Suppressor macrophage treated with lipopolysaccharide for 1 hour (primary cell): ENCODE measurements at places on chromosomes 12 and 14.

DNA sequence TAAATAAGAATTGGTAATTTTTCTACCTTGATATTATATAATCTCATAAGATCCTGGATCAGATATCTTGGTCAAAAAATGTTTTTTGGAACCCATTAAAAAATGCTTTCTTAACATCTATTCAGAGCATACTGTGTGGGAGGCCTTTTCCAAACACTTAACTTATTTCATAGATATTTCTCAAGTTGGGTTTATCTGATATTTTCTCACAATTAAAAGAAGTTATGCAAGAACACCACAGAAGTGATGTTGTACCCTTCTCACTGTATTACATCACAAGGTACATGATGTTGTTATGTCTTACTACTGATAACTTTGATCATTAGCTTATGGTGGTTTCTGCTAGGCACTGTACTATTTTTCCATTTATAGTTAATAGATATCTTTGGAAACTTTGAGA lies 23.4 kb upstream of the PRPF39 start:
- no peak for DNase-seq

DNA sequence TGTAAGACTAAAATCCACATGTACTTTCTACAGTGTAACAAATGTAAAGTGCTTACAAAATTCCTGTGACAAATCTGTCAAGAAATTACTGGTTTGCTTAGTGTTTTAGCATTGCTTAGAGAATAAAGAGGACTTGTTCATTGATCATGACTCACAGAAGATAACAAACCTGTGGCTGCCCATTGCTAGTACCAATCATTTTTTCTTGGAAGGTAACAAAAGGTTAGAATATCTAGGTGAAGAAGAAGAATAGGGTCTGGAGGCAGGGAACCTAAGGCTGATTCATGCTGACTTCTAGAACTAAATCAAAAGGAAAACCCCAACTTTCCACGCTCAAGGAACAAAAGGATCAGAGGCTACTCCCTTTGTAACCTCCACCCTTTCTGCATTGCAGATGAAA lies 232.7 kb upstream of the ABCD2 start:
- no peak for DNase-seq

DNA sequence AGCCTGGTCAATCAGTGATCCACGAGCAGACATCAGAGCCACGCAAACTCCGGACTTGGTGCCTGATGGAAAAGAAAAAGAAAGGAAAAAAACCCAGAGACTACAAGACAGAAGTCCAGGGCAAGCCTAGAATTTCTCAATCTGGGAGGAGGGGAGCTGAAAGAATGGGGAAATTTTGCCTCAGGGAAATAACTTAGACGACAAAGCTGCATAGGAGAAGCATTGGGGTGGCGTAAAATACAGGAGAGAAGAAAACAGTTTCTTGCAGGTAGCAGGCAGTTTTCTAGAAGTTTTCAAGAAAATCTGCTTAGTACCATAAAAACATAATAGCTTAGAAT lies 2.6 kb upstream of the SLC11A2 start:
- peak; percentile 63 for DNase-seq

GRCh38 chr14:51248016-51248987 lies 8.3 kb downstream of the TMX1 start:
- DNase-seq = peak; percentile 5

- no peak for DNase-seq
Observed at GRCh38 chr14:32202491-32202997, 525 bp downstream of the RNU6-8 start.

DNA sequence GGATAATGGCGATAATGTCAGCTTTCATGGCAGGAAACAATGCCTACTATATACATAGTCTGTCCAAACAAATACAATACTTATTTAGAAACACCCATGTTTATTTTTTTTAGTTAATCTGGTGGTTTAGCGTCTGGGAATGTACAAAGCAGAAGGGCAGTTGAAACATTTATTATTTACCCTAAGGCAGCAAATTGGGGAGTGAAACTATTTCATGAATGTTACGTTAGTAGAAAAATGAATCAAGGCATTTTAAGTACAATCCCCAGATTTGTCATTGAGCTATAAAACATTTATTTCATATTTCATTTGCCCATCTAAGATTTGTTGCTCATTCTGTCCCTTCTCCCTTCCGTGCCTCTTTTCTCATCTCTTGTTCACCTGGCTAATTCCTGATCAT lies 87.1 kb upstream of the ATF1 start:
- DNase-seq = no peak

GRCh38 chr12:95977764-95978305 lies 18.3 kb downstream of the HAL start:
- no peak for DNase-seq

DNA sequence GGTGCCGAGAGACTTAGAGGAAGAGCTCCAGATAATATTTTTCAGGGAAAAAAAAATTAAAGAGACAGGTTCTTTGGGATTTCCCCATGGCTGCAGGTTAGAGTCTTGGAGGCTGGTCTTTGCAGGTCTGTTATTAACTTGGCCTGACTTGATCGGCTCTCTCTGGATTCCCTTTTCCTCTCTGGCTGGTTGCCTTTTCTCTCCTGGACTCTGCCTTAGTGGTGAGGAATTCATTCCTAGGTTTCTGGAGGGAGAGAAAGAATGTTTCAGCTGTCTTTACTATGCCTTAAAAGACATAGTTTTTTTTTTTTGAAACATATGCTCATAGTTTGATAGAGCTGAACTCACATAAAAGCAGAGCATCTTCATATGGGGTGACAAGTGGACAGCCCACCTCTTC lies 336.3 kb downstream of the BMP4 start:
- no peak for DNase-seq

DNA sequence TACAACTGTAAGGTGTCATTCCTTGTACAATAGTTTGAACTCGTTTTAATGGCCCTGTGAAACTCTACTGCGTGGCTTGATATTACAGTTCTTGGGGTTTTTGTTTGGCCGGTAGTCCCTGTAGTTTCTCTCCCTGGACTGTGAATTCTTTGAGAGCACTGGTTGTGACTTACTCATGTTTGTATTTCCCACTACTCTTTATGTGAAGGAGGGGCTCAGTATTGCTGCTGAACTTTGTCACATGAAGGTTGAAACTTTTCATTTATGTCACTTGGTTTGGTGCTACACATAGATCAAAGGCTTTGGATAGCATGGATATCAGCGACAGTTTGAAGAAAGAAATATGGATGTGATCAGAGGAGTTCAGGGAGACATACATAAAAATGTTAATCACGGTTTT lies 1.5 kb upstream of the POU6F1 start:
- no peak for DNase-seq

GRCh38 chr14:32044454-32044853 lies 32.6 kb upstream of the ARHGAP5 start:
- DNase-seq = no peak

DNA sequence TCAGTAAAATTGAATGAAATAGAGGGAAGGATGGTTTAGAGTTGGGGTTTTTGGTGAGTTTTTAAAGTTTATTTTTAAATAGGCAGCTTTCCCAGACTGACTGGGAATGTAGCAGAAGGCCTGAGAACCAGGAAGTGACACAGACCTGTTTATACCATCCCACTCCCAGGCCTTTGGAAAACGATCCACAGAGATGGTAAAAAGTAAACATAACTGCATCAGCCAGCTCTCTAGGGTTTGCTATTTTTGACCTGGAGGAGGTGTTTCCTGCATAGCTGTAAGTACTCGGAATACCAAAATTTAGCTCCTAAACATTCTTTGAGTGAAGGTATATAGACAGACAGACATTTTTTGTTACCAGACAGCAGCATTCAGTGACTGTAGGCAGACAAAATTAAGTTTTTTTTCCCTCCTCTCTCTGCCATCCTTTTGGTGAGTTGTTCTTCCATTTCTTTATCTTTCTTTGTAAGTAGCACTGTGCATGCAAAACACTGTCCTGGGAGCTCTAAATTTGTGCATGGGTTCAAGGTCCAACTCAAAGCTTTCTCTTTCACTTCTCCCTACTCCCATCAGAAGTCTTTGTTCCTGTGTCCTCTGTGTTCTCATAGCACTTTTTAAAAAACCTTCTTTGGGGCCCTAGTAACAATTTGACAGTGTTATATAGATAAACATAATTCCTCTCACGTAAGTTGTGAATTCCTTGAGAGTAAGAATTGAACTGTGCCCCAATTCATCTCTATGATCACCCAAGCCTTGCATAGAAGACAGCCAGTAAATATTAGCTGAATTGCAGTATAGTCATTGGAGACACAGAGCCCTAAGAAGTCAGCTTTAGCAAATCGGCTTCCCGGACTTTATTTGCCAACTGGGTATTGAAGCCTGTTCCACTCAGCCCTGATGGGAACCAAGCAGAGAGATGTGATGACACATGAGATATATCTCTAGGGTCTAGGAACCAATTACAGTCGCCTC lies 37.4 kb downstream of the SUSD6 start:
- no peak for DNase-seq

GRCh38 chr12:64039281-64039871 lies 182.7 kb downstream of the KICS2 start:
- peak; percentile 12 for DNase-seq

- peak; percentile 2 for DNase-seq
Observed at GRCh38 chr12:63822352-63822751, 22.1 kb upstream of the SRGAP1 start.

DNA sequence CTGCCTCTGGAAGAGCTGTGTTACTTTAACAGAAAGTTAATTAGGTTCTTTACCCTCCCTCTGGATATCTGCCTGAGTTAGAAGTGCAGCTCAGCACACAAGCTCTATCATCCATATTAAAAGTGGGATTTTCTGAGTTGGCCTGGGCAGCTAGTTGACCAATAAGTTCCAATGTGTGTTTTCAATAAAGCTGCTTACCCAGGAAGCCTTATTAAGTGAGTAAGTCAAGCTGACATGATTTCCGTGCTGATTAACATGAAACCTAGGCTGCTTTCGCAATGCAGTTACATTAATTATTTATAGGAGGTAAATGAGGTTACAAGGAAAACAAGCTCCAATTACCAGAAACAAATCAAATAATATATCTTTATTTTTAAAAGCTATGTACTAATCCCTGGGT lies 4.8 kb downstream of the NEUROD4 start:
- no peak for DNase-seq

DNA sequence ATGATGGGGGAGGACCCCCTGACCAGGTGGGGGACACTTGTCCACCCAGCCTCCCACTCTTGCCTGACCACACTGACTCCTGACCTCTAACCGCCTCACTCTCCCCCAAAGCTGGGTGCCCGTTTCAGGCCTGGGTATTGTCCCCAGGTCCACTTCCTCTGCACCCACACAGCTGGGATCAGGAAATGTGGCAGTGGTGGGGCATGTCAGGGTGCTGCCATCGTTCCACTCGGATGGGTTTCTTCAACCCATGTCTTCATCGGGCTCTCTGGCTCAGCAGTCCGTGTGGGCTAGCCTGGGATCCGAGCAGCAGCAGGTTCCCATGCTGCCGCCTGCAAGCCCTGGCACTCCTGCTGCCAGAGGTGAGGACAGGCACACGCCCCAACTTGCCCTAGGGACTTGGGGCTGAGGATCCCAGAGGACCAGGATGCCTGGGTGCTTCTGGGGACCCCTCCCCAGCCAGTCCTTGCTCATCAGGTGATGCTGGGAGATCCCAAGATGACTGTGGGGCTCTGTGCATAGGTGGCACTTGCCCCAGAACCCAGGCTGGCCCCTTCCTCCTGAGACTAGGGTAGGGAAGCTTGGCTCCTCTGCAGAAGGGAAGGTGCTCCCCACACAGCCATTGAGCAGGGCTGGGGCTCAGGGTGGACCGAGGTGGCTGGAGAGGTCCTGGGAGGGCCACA lies 2.9 kb upstream of the CLBA1 start:
- DNase-seq = no peak

- no peak for DNase-seq
Observed at GRCh38 chr14:37453985-37454384, 141.1 kb downstream of the FOXA1 start.

GRCh38 chr12:118361092-118361404 lies 11.7 kb downstream of the TAOK3 start:
- no peak for DNase-seq

DNA sequence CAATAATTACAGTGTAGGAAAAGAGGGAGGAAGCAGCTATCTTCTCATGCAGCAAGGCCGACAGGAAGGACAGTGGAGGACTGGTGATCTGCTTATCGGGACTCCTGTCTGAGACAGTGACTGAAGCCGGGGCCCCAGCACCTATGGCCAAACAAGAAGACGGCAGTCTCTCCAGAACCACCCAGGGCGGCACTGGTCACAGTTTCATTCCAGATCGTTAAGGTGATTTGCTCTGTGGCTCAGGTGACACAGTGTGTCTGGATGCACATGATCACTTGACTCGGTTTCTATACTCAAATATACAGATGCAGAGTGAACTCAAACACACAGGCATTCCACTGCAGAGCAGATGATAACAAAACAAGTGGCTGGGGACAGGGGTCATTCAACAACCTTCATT lies 52.1 kb upstream of the CORO1C start:
- no peak for DNase-seq

DNA sequence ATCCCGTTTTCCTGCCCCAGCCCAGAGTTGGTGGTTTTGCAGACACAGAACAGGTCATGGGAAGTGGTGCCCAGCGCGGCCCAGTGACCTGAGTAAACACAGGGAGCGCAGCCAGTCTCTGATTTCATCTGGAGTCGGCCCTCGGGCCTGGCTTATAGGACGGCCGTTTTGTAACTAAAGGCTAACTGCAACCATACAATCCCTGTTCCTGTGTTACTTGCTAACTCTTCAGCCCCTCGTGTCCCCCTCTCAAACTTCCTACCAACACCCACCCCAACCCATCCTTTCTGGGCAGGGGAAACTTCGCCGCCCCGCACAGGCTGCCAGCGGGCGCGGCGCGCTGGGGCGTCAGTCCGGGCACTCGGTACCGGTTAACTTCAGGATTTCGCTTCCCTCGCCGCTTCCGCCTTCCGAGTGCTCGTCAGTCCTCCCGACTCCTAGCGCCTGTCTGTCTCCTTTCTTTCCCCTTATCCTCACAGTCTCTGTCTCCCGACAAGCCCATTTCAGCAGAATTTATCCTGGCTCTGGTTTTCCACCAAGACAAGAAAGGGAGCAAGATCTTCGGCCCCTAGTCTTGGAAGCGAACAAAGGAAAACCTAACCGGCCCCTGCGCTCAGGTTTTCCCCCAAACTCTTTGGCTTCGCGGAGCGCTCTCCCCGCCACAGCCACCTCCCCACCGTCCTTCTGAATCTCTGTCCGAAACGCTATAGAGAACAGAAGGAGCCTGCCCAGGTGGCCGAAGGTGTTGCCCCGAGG lies 2.0 kb downstream of the SIX1 start:
- DNase-seq = peak; percentile 60

DNA sequence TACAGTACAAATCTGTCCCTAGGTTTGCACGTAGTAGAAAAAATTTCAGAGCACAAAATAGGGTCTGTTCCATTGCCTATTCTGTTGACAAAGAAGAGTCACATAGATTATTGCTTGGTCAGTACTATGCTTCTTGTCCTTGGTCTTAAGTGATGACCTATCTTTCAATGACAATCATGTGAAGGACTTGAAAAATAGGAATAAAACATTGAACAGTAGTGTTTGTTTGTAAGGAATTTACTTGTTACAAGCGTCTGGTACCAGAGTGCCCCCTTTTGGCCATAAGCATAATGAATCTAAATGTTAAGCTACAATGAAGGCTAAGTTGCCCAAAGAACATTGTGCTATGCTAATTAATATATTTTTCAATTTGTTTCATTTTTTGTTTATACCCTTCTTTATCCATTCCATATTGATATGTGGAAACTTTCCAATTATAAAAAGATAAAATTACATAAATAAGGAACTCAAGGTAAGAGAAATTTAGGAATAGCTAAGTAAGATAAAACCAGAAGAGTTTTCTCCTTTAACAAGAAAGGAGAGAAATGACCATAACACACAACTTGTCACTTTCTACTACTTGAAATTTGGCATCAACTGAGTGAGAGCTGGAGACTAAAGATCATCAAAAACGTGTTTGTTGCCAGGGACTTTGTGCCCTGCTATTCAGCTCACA lies 204.7 kb downstream of the EPS8 start:
- DNase-seq = peak; percentile 87

GRCh38 chr12:5262885-5263284 lies 169.0 kb upstream of the NTF3 start:
- no peak for DNase-seq
